ENCODE measurements at places on chromosomes 2 and 18. TPM values are rescaled to one million over a fixed set of nuclear protein-coding genes. Genes with fewer than 3 reads are reported as not detected.

The CFAP65 gene
- under 0.01 TPM for total RNA-seq

The SS18 gene
- total RNA-seq: 92.8 TPM

The CCDC68 gene
- total RNA-seq: 1.1 TPM

The FOXD4L1 gene
- 0.11 TPM for total RNA-seq

The SNTG2 gene
- total RNA-seq: not detected

The GPR45 gene
- not detected for total RNA-seq

The HOXD12 gene
- total RNA-seq: not detected

The SATB2 gene
- total RNA-seq: 2.0 TPM

GRCh38 chr2:52423111-52423510, 1344.5 kb upstream of the CHAC2 start:
- no peak for DNase-seq

- DNase-seq: no peak
Measured at GRCh38 chr2:48886919-48887318, 131.4 kb upstream of the LHCGR start.

GRCh38 chr18:39839782-39840181, 2115.3 kb upstream of the PIK3C3 start:
- DNase-seq: no peak

DNA sequence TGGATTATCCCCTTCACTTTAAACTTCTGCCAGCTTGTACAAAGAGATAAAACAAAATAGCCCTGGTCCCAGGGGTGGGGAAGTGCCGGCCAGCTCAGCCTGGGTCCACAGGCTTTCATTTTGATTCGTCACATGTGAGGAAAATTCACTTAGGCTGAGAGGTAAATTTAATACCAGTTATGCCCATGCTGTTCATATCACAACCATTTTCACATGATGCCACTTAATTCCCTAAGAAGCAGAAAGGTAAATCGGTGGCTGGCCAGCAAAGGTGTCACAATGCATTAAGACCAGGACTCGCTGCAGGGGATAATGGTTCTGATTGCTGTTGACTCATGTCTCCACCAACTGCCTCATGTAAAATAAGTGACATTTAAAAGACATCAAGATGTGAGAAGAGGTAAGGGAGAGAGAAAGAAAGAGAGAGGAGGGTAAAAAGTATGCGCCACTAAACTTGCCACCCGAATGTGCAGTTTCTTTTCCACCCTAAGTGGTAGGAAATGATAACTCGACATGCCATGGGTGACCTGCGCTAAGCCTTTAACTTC, 261.0 kb upstream of the SIX3 start:
- no peak for DNase-seq

GRCh38 chr18:364256-364826, 96.5 kb upstream of the THOC1 start:
- DNase-seq: no peak

GRCh38 chr18:159037-159652, 788 bp downstream of the USP14 start:
- DNase-seq: no peak

DNA sequence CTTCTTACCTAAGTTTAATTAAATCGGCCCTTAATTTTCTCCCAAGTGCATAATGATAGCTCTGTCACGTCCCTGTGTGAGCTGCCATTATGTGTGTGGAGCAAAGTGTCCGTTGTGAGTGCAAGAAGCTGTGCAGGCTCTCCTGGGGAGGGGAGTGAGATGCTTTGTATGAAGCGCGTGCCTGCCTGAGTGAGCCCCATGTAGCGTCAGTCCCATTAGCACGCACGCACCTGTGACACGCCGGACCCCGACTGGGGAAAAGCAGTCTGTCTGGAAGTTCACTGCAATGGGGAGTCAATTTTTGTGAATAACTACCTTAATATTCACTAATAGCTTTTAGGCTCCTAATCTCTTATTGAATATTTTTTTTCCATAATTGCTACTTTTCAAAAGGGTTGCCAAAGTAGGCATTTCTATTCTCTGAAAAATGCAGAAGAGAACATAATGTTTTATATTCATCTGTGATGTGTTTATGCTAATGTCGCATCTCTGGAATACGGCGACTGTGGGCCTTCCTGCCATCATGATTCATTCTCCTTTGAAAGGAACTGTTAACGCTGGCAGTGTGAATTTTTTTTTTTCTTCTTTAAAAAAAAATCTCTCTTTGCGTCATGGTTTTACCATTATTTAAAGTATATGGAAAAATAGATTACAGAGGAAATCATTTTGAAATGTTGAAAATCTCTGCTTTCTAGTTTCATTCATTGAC, 157.7 kb downstream of the COL4A4 start:
- no peak for DNase-seq

- DNase-seq: no peak
Measured at GRCh38 chr2:236078297-236079255, 89.6 kb downstream of the GBX2 start.

- no peak for DNase-seq
Measured at GRCh38 chr18:60506190-60506589, 133.6 kb upstream of the MC4R start.

DNA sequence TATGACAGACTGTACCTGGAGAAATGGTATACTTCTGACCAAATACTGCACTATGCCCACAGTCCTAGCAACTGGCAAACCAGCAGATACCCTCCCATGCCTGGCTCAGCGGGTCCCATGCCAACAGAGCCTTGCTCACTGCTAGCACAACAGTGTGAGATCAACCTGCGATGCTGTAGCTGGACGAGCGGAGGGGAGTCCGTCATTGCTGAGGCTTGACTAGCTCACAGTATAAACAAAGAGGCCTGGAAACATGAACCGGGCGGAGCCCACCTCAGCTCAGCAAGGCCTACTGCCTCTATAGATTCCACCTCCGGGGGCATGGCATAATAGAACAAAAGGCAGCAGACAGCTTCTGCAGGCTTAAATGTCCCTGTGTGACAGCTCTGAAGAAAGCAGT, 93.2 kb upstream of the CAB39 start:
- no peak for DNase-seq

DNA sequence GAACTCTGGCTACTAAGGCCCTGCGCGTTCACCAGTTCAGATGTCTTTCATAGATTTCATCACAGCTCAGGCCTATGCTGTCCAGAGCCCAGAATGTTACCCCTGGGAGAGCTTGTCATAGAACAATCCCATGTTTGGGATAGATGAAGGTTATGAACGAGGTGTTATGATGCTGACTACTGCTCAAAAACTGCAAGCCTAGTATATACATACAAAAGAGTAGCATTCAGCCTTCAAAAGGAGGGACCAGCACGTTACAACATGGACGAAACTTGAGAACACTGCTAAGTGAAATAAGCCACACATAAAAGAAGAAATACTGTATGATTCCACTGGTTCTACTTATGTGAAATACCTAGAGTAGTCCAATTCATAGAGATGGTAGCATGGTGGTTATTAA, 401.9 kb downstream of the NBAS start:
- DNase-seq: no peak

DNA sequence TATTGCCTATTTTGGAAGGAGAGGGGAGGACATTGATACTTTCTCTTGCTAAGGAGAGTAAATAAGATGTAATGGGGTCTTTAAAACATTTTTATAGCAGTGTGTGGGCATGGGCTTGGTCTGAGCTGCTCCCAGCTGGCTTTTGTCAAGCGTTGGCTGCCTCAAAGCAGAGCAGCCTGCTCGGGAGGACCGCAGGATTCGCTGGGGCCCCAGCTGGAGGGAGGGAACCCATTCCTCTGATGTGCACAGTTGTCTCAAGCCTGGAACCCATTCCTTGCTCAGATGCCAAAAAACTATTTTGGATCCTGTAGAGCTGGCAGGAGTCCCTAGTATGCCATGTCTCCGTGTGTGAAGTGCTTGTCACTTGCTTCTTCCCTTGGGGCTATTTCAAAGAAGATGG, 59.4 kb upstream of the RMDN2 start:
- DNase-seq: no peak

- DNase-seq: no peak
Measured at GRCh38 chr2:60708630-60709320, 47.3 kb upstream of the PAPOLG start.

DNA sequence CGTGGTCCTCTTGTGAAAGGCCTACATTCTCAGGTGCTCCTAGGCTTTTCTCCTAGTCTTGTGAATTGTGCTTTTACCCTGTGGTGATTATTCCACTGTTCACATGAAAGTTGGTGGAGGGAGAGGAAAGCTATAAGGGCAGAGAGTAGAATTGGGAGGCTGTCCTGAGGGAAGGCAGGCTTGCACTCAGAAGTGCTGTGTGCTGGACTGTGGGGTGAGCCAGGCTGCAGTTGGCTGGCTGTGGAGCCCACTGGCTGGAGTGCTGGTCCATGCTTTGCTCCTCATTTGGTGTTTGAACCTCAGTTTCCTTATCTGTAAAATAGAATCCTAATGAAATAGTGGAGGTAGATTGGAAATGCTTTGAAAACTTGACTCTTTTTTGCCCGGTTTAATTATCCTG, 21.3 kb downstream of the LIMS1 start:
- no peak for DNase-seq

DNA sequence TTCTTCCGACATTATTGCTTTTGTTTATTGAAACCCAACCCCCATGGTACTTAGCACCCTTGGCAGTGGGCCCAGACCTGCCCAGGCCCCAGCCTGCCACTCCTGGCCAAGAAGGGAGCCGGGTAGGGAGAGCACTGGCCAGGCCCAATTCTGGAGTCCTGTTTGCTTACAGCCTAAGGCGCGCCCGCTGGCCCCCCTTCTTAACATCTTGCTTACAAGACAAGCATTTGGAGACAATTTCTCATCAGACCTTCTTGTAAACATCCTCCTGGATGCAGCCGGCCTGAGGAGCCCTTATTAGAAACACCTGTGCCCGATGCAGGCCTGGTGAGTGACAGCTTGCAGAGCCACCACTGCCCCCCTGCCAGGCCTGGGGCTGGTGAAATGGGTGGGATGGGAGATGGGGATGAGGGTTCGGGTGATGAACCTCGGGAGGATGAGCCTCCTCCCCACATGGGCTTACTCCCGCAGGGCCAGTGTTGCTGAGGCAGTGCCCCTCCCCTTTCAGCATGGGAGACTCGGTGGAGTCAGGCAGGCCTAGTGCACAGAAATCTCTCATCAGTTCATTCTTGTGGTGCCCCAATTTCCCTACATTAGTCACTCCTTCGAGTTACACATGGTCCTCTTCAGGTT, 217.5 kb downstream of the CYP26B1 start:
- no peak for DNase-seq

DNA sequence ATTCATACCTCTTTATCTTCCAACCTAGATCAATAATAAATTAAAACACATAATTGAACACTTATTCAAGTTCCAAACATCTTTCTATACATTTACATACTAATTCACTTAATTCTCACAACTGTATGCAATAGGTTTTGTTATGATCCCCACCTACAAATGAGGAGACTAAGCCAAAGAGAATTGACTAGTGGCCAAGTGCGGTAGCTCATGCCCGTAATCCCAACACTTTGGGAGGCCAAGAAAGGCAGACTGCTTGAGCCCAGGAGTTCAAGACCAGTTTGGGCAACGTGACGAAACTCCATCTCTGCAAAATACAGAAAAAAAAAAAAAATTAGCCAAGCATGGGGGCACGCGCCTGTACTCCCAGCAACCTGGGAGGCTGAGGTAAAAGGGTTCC, 36.8 kb downstream of the KCNG3 start:
- no peak for DNase-seq

DNA sequence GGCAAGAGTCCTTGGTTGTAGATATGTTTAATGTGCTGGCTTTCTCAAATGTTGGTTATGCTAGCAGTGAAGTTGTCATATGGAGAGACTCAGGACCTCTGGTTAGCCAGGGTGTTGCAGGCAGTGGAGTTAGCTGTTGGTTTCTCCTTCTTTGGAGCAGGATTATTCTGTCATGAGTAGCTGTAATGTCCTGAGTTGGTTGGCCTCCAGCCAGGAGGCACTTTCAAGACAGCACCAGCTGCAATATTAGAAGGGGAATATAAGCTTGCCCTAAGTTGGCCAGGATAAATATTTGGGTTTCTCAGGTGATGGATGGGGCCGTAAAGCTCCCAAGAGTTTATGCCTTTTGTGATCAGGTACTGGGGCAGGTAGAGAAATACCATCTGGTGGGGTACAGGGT, 65.5 kb downstream of the MSTN start:
- DNase-seq: no peak

DNA sequence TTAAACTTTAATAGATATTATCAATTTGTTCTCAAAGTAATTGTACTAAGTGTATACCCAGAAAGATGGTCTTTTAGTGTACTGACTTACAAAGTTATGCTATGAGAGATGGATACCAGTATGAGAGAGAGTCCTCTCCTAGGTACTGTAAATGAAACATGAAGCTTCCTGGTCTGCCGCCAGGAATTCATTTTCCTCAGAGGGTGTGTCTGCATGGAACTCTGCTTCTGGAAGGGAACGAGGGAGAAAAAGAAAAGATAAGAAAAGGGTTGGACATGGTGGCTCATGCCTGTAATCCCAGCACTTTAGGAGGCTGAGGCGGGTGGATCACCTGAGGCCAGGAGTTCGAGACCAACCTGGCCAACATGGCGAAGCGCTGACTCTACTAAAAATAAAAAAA, 2.2 kb upstream of the SSB start:
- DNase-seq: no peak

GRCh38 chr2:27255187-27255586, 7.7 kb downstream of the SLC30A3 start:
- DNase-seq: no peak

DNA sequence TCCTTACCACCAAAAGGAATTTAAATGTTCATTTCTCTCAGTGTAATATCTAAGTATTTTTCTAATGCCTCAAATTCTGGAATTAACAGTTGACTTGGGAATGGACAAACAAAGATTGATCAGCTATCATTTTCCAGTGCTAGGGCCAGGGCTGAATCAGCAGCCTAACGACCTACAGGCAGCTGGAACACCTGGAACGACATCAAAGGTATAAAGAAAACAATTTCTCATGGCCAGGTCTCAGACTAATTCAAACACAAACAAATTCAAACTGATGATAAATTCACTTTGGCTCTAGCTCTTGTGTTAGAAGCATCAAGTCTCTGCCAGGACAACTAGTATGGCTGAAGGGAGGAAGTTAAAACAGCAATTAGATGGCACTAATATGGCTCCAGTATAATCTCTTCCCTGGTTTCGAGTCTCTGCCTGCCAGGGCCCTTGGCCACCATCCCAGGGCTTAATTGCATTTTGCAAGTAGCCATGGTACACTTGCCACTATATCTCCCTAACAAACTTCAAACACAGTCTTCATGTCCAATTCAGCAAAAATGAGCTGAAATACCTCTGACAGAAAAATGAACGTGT, 70.2 kb upstream of the FSHR start:
- no peak for DNase-seq

Data from pulmonary artery endothelial cell (primary cell).